ENCODE measurements at places on chromosomes 4 and X.

DNA sequence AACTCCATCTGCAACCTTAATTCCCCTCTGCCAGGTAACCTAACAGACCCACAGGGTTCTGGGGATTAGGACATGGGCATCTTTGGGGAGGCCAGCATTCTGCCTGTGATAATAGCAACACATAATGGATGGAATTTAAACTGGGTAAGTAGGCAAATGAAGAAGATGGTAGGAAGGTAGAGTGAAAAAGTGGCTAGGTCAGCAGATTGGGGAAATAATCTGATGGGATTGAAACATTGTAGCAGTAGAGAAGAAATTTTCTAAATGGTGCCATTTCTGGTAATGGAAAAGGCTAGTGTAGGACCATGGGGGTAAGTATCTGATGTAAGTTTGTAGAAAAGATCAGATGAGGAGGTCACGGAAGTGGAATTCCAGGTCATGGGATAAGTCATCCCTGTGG is 3.0 kb upstream of the CT47C1 start:
- no peak for DNase-seq

DNA sequence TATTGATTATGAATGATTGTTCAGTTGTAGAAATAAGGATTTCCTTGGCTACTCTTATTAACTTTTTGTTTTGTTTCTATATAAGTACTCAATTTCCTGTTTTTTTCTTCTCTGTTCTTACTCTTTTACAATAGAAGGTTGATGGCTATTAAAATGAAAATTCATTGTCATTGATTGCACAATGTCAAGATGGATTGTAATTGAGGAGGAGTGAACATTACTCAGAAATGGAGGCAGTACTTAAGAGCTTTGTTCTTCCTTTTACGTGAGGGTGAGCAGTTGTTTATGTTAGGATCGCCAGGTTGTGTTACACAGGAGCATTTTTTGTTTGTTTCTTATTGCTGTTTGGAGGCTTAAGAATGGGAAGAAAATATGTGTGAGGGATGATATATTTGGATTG is 2062.4 kb downstream of the ARAP2 start:
- no peak for DNase-seq

GRCh38 chr4:158785718-158786117 is 16.9 kb downstream of the FNIP2 start:
- DNase-seq, result no peak

- no peak for DNase-seq
Measured at GRCh38 chrX:100931218-100931924, 2.7 kb upstream of the XKRX start.

GRCh38 chrX:22396408-22396807 is 123.7 kb downstream of the CBLL2 start:
- no peak for DNase-seq

DNA sequence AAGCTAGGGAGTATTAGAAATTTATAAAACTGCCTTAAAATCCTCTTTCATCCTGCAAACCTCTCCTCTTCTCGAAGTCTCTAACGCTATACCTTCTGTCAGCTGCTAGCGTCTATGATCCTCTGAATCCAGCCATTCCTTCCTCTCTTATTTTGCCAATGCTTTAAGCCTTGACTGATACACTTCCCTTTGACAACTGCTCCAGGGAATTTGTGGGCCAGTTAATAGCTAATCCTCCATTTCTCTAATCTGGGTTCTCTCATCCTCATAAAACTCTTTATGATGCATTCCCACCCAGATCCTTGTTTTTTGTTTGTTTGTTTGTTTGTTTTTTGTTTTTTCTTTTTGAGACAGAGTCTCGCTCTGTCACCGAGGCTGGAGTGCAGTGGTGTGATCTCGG is 293.6 kb upstream of the PUDP start:
- DNase-seq, result no peak

DNA sequence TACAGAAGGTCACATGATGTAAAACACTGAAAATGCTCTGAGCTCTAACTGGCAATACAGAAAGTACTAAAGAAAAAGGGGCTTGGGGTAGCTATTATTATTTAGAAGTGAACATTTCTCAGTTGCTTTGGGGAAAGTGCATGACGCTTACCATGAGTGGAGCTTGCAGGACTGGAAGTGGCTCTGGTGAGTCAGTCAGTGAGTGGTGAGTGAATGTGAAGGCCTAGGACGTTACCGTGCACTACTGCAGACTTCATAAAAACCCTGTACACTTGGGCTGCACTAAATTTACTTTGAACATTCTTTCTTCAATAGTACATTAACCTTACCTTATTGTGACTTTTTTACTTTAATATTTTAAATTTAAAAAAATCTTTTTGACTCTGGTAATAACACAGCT is 89.3 kb upstream of the ENPP6 start:
- DNase-seq, result no peak

DNA sequence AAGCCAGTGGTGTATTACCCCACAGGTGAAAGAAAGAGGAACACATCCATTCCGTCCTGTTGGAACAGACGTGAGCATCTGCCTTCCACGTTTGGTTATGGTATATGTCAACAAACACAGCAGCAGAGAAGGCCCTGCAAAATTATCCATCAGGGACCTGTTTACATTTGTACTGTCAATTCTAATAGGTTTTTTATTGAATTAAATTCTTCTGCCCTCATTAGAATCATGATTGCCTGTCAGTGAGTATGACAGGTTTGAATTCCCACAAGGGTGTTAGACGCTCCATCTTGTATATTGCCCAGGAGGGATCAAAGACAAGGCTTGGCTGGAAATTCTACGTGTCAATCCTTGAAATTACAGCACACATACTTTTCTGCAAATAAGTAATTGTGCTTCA is 339.9 kb upstream of the NOCT start:
- DNase-seq, result no peak

GRCh38 chr4:103719105-103719829 is 518 bp downstream of the TACR3 start:
- DNase-seq, result no peak

DNA sequence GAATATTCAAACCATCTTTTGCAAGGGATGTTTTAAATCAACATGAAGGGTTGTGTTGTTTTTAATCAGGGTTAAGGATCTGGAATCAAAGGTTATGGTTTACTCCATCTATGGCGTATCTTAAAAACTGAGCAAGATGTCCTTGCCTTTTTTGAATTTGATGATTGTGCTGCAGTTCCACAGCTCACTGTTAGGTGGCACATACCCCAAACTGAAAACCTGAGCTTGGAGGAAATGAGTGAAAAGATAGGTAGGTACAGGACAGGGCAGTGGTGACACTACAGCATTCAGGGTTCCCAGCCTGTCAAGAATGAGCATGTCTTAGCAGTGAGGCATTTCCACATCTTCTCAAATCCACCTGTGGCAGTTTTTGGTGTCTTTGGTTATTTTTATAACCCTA is 13.1 kb upstream of the EOLA1 start:
- peak; percentile 28 for DNase-seq

DNA sequence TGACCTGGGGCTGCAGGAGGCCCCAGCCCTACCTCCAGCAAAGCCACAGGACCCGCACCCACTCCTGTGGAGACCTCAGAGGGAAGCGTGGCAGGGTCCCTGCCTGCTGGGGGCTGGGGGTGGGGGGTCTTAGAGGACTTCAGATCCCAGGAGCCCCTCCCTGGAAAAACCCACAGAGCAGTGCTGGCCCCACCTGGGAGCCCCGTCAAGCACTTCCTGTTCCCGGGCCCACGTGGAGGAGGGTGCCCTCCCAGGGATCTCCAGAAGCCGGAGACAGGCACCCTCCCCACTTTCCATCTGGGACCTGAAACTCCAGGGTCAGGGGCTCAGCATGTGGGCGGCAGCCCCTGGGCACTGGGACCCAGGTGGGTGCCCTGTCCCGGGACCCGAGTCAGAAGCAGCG is 32.0 kb downstream of the TACC3 start:
- DNase-seq, result no peak

- DNase-seq, result peak; percentile 81
Measured at GRCh38 chrX:115940888-115941332, 229.6 kb upstream of the AGTR2 start.

DNA sequence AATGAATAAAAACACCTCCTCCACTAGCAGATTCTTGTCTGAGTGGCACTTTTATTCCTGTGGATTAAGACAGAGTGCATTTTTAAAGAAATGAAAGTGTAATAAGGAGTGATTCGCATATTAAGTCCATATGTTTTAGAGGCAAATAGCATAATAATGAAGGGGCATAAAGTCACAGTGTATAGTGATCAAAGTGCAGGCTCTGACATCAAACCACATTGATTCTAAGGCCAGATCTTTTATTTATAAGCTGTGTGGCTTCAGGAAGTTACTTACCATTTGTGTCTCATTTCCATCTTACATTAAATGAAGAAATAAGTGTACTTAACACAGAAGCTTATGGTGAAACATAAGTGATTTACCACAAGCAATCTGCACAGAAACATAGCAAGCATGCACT is 332.8 kb downstream of the GASK1B start:
- no peak for DNase-seq

GRCh38 chrX:132732236-132732635 is 226.2 kb downstream of the HS6ST2 start:
- no peak for DNase-seq

DNA sequence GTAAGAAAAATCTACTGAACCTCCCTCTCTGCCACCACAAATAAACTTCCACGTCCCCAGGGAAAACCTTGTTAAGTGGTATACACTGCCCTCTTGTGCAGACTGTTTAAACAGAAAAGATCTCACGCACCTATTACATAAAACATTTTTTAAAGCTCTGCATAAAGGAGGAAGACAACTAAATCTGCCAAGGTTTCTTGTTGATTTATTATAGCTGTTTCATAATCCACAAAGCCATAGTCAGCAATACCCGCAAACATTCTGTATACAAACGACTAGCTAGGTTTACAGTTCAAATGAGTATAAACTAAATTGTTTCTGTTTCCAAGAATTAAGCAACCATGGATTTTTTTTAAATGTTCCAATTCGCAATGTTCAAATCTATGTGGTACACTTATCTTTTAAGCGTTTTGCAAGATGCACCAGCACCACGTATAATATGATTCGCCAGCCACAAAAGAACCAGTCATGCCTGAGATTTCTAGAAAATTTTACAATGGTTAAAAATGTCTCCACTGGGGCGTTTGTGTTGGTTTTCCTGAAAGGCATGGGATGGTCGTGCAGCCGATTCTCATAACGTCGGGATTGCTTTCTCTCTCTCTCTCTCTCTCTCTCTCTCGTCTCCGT is 164.6 kb downstream of the PRKX start:
- DNase-seq, result peak; percentile 58

DNA sequence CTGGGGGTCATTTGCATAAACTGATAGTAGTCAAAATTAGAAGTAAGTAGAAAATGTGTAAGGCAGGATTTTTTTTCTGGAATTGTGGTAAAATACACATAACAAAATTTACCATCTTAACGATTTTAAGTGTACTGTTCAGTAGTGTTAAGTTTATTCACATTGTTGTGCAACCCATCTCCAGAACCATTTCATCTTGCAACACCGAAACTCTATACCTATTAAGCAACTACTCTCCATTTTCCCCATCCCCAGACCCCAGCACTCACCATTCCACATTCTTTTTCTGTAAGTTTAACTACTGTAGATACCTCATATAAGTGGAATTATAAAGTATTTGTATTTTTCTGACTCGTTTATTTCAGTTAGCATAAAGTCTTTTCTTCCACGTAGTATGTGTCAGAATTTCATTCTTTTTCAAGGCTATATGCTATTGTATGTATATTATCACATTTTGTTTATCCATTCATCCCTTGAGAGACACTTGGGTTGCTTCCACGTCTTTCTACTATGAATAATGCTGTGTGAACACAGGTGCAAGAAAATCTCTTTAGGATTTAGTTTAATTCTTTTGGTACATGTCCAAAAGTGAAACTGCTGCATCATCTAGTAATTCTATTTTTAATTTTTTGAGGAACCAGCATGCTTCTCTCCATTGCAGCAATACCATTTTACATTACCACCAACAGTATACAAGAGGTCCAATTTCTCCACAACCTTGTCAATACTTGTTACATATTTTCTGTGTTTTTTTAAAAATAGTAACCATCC is 39.1 kb upstream of the NSUN7 start:
- DNase-seq, result no peak

- no peak for DNase-seq
Measured at GRCh38 chr4:153022241-153022715, 86.2 kb downstream of the FHDC1 start.

DNA sequence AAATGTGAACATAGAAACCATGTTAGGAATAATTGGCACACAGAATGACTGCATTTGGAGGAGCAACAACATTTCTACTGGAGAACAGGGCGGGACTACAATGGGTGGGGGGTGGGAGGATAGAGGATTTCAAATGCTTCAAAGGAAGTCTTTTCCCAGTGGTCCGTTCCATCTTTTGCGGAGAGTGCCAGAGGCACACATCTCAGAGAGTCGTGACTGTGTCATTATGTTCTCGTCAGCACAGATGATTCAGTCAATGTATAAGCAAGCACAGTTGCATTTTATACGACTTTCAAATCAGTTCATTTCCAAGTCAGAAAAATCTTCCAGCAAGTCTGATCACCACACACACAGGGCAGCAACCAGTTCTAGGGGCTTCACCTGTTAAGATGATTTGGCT is 22.7 kb upstream of the GPR50 start:
- DNase-seq, result no peak

DNA sequence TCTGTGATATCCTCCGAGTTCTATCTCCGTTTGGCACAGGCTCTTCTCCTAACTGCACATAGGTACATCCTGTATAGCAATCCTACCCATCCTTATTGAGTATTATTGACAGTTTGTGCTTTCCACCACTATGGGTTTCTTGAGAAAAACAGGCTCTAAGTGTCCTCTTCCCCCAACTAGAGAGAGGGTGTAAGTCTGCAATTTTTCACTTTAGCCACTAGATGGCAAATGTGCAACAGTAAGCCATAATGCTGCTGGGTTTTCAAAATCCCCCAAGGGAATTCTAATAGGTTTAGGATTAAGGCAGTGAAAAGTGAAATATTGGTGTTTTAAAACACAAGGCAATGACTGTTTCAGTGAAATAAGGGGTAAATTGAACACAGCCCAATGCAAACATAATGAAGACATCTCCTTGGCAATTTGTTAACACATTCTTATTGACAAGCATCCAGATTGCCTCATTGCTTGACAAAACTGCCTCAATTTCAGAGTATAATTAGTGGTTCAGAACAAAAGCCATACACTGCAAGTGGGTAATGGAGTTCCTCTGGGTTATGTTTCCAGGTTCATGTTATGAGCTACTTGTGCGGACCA is 239.0 kb upstream of the HTR2C start:
- DNase-seq, result peak; percentile 26

- DNase-seq, result no peak
Measured at GRCh38 chrX:30904632-30905031, 15.6 kb upstream of the TAB3 start.

All from NCI-H1694 treated with DMSO at 0.1 percent for 48 hours (cell line).